Skeletal muscle cell (primary cell): ENCODE measurements at places on chromosomes 5 and 9.

DNA sequence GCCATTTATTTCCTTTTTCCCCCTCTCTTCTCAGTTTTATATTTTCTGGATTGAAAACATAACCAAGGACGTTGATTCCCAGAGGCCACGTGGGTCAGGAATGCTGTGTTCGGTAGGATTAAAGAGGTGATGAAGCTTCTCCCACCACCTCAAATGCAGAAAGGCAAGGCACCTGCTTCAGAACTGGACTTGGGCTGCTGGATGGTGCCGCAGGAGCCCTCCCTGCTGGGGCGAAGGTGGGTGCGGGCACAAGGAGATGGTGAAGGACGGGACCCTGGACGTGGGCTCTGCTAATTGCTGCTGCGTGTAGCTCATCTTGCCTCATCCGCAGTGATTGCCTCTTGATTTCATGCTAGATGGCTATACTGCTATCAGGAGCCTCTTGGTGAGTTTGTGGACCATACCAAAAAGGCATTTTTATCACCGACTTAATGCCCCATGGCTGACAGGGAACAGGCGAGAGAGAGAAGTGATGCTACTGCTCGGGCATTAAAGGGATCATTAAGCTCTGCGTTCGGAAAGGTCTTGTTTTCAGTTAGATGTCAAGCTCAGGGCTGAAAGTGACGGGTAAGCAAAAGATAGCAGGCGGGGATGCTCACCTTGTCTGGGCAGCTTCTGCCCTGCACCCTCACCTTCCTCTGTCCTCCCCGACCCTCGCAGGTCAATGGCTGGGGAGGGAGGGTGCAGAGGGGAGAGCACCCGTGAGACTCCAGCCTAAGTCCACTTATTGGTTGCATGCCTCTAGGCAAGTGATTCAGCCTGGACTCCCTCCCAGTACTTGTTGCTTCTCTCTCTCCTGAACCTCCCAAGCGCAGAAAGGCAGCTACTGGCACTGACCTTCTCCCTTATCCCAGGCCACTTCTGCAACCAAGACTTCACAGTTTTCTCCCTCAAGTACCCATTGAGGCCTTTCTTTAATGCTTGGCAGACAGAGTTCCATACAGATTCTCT is 71.6 kb upstream of the FSTL4 start:
- no peak for DNase-seq

- no peak for DNase-seq
Measured at GRCh38 chr5:73061593-73061992, 58.8 kb upstream of the TMEM171 start.

DNA sequence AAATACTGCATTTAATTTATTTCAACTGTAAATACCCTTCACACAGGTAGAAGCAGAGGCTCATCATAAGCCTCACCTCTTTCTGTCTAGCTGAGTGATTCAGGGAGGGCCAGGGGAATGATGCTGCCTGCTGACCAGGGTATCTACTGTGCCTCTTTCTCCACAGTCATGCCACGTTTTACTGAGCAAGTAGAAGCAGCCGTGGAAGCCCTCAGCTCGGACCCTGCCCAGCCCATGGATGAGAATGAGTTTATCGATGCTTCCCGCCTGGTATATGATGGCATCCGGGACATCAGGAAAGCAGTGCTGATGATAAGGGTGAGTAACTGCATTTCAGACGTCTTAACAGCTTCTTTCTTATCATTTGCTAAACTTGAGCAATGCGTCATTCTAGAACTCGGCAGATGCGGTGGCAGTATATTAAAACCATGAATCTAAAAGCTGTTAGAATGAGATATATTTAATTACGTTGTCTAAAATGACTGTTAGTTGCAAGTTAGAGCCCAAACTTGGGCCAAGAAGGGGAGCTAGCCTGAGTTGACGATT is 50.0 kb upstream of the LRRTM2 start:
- no peak for DNase-seq

- no peak for DNase-seq
Measured at GRCh38 chr9:70374962-70375618, 39.4 kb downstream of the KLF9 start.

GRCh38 chr5:88195636-88196035 is 73.0 kb downstream of the TMEM161B start:
- DNase-seq, result no peak

- no peak for DNase-seq
Measured at GRCh38 chr5:176175101-176175852, 62.9 kb upstream of the SIMC1 start.

- no peak for DNase-seq
Measured at GRCh38 chr9:121735065-121735792, 83.8 kb downstream of the DAB2IP start.

DNA sequence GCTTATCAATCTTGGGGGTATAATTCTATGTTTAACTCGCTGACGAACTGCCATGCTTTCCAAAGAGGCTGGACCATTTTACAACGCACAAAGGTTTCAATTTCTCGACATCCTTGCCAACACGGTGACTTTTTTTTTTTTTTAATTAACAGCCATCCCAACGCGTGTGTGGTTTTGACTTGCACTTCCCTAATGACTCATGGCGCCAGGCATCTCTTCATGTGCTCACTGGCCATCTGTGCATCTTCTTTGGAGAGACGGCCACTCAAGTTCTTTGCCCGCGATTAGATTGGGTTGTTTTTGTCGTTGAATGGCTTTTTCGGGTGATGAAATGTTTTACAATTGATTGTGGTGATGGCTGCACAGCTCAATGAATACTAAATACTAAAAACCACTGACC is 12.5 kb upstream of the CARD9 start:
- DNase-seq, result no peak

DNA sequence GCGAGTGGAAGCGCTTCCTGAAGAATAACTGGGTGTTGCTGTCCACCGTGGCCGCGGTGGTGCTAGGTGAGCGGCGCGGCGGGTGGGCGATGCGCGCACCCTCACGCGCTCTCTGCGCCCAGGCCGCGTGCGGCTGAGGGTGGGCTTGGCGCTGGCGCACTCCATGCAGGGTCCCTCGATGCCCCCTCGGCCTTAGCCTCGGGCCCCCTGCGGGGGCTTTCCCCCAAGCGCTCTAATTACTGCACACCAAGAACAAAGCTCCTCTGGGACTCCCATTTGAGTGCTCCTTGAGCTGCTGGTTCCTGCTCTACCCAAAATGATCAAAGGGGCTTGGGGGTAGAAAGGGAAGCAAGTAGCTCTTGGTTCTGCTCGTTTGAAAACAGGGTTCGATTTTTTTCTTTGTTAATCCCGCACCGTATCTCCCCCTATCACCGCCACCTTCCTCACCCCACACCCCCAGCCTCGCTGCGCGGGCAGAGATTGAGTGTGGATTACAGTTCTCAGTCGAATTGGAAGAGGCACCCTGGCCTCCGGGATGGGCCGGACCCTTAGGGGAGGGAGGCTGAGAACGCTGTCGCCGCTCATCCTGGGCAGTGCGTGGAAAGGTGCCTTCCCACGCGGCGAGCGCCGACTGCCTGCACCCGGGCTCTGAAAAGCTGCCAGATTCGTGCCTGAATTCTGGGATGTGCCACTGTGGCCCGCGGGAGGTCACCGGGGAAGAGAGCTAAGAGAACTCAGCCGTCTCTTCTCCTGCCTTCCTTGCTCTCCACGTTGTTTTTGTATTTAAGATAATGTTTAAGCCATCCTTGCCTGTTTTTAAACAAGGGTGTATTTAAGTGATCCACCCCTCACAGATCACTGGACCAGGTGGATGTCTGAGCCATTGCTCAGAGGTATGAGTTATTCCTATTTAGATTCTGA is 697 bp downstream of the SLC1A1 start:
- DNase-seq, result no peak

- DNase-seq, result no peak
Measured at GRCh38 chr5:150525781-150526180, 17.9 kb downstream of the NDST1 start.

GRCh38 chr5:178532666-178533065 is 57.5 kb downstream of the COL23A1 start:
- DNase-seq, result no peak

- DNase-seq, result no peak
Measured at GRCh38 chr5:72744136-72744535, 72.3 kb upstream of the TNPO1 start.

DNA sequence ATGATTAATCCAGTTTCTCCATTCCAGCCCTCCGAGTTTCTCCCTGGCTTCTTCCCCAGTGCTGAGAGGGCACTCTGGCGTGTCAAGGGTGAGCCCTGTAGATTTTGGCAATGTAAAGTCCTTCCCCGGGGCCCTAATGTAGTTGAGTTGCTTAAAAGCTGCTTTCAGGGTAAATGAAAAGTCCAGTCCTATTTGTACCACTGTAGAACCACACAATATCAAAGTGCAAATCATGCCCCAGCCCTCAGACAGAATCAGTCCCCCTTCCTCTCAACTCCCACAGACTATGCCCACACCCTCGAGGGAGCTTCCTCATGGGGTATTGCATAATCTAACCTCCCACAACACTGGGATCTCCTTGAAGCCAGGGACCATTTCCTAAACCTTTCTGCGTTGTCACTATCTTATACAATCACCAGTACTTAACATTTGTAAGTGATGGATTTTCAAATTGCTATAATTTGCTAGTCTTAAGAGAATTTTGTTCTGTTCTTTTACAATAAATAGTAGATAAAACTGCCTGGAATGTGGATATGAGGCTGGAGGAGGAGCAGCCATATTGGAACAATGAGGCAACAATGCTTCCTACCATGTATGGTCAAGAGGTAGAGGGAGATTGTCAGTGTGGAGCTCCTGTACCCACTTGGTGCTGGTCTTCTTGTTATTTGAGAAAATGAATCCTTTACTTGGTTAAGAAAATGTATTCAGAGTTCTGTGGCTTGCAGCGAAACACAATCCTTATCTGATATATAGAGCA is 34.4 kb downstream of the ZNF366 start:
- DNase-seq, result no peak

- no peak for DNase-seq
Measured at GRCh38 chr5:56328753-56329560, 95.8 kb upstream of the ANKRD55 start.

- no peak for DNase-seq
Measured at GRCh38 chr9:113770396-113770795, 105.7 kb upstream of the ZNF618 start.

- DNase-seq, result peak; percentile 16
Measured at GRCh38 chr5:176441921-176442323, 6.3 kb upstream of the FAF2 start.

DNA sequence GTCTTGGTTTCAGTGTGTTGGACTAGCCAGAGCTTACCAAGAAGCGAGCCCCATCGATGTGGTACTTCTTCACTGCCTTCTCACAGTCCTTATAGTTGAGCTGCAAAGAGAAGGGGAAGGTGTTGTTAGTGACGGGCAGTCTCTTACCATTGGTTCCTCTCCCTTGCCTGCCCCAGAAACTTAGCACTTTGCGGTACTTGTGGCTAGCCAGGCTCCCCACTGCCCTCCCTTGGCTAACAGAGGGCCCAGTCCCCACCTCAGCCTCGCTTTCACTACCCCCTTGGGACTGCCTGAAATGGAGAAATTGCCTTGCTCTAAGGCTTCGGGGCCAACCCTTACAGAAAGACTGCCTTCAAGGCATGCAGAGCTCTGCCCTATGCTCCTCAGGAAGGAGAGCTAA is 4.3 kb downstream of the LCP2 start:
- DNase-seq, result no peak

DNA sequence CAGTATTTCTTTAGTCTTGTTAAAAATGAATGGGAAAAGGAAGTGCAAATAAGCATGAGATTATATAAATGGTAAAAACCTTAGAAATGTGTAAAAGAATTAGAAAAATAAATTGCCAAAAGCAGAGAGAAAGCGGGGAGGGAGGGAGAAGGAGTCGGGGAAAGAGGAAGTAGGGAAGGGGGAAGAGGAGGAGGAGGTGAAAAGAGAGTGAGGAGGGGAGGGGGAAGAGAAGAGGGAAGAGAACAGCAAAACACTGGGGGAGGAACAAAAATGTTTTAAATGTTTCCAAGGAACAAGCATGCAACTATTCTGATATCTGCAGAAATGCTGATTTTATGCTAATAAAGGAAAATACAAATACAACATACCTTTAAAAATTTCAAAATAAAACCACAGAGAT is 317.5 kb downstream of the PIK3R1 start:
- DNase-seq, result no peak

DNA sequence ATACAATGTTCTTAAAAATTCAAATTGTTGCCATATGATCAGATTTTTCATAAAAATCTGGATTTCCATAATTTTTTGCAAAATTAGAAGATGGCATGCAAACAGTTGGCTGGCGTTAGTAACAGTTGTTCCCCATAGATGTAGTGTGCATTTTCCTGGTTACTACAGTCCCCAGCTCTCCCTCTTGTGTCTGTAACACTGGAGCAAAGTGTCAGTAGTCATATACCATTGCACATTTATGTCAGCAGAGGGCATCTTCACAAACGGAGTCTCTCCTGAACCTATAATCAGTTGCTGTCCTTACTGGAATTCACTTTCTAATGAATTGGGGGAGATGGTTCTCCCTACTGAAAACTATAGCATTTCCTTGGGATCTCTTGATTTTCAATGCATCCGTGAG is 44.7 kb upstream of the DMAC1 start:
- DNase-seq, result peak; percentile 2

DNA sequence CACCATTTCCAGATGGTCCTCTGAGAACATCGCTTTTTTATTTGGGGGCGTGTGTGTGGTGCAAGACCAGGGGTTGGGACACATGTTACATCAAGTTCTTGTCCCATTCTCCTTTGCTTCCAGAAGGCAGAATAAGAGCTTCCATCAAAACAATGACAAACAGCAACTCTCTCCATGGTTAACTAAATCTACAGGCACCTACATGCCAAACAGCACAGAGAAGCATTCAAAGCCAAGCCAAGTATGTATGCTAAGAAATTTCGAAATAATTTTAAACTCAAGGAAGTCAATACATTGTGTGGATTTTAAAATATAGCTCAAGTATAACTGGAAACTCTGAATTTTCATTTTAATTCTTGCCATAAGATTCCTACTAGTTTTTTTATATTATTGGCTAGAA is 105.6 kb downstream of the SEC61B start:
- no peak for DNase-seq

- no peak for DNase-seq
Measured at GRCh38 chr5:110088676-110089436, 399.1 kb downstream of the MAN2A1 start.

GRCh38 chr9:34989946-34990635 is 546 bp downstream of the DNAJB5 start:
- DNase-seq, result no peak

- no peak for DNase-seq
Measured at GRCh38 chr5:14383923-14384322, 197.7 kb upstream of the OTULINL start.

- no peak for DNase-seq
Measured at GRCh38 chr9:79247021-79247420, 324.7 kb upstream of the TLE4 start.

- DNase-seq, result no peak
Measured at GRCh38 chr5:123856766-123857165, 344.8 kb downstream of the CSNK1G3 start.

- DNase-seq, result no peak
Measured at GRCh38 chr5:72324189-72324825, 4.1 kb downstream of the PTCD2 start.

- DNase-seq, result no peak
Measured at GRCh38 chr5:81767938-81768337, 17.0 kb upstream of the SSBP2 start.

DNA sequence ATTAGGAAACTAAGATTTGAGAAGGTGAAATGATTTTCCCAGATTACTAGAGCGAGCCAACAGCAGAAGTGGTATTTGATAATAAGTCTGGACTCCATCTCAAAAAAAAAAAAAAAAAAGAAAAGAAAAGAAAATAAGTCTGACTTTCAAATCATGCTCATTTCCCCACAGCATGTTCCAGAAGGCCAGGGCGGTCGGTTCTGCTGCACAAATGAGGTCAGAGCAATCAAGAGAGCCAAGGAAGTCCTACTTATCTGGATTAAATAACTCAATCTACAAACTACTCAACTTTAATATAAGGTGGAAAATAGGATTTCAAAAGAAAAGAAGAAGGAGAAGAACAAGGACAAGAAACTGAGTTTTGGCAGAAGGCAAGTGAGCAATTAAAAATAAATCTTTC is 130.4 kb upstream of the RASA1 start:
- DNase-seq, result no peak
